ENCODE measurements at places on chromosomes 13 and 19. TPM values are rescaled to one million over a fixed set of nuclear protein-coding genes. Genes with fewer than 3 reads are reported as not detected.

- no peak for ATAC-seq
Observed at GRCh38 chr13:29946093-29946492, 95.7 kb upstream of the UBL3 start.

GRCh38 chr19:15471639-15472101 is 7.3 kb upstream of the RASAL3 start:
- no peak for ATAC-seq

POU2F2 gene
- 1.00 TPM for total RNA-seq

RUBCNL gene
- 0.44 TPM for total RNA-seq

- ATAC-seq, result no peak
Observed at GRCh38 chr19:15374796-15375440, 4.7 kb downstream of the AKAP8 start.

IL11 gene
- 0.24 TPM for total RNA-seq

DNA sequence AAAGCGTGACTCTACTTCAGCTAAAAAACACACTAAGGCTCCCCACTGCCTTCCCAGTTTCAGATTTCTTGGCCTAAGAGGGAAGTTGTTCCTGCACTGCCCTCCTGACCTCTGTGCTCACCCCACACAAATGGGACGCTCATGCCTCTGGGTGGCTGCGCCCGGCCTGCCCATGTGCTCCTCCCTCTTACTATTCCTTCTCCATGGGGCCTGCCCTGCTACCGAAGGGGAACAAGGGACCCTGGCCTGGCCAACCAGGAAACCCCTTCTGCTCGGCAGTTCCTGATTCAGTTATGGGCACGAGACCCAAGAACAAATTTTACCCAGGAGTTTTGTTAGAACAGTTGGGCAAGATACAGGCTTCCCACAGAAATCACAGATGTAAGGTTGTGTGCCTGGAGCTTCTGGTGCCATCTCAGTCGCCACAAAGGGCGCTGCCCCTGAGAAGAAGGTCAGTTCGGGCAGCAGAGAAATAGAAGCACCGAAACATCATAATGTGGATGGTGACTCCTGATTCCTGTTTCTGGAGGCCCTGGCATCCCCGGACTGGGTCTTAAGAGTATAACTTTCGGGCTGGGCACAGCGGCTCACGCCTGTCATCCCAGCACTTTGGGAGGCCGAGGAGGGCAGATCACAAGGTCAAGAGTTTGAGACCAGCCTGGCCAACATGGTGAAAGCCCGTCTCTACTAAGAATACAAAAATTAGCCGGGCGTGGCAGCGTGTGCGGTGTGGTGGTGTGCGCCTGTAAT is 5.4 kb upstream of the PLPP2 start:
- no peak for ATAC-seq

DNA sequence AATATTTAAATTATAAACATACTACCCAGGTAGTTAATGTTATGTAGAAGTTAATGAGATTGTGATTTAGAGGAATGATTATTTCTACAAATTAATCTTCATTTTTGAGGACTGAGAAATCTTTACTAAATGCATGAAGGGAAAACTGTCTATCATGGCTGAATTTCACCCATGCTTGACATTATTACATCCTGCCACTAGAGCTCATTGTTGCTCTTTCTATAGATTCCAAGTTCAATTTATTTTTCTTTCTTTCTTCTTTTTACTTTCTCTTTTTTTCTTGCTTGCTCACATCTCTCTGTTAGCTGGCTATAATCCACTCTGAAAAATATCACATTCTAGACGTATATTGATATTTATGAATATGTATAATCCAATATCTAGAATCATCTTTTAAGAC is 505.0 kb upstream of the KLHL1 start:
- ATAC-seq, result no peak

DNA sequence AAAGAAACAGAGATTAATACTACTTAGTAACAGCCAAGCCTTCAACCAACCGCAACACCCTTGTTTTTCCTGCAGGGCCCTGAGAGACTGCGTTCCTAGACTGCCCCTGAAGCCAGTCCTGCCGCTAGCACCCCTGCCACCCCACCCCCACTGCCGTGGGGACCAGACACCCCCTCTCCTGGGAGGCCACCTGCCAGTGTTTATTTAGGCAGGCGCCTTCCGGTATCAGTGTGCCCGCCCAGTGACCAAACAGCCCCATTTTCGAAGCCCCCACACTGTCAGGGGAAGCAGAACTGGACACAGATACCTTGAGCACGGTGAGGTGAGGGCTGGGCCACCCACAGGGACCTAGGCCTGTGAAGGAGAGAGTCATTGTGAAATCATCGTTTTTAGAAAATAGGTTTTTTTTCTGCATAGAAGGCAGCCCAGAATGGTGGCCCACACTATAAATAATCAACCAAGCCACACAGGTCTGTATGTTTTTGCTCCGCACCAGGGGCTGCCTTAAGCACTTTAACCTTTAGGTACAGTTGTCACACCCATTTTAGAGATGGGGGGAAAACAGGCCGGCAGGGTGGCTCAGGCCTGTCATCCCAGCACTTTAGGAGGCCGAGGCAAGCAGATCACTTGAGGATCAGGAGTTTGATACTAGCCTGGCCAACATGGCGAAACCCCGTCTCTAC is 3.5 kb upstream of the TLE5 start:
- no peak for ATAC-seq

GRCh38 chr19:5480427-5480836 is 25.2 kb downstream of the ZNRF4 start:
- peak; percentile 21 for ATAC-seq

DNA sequence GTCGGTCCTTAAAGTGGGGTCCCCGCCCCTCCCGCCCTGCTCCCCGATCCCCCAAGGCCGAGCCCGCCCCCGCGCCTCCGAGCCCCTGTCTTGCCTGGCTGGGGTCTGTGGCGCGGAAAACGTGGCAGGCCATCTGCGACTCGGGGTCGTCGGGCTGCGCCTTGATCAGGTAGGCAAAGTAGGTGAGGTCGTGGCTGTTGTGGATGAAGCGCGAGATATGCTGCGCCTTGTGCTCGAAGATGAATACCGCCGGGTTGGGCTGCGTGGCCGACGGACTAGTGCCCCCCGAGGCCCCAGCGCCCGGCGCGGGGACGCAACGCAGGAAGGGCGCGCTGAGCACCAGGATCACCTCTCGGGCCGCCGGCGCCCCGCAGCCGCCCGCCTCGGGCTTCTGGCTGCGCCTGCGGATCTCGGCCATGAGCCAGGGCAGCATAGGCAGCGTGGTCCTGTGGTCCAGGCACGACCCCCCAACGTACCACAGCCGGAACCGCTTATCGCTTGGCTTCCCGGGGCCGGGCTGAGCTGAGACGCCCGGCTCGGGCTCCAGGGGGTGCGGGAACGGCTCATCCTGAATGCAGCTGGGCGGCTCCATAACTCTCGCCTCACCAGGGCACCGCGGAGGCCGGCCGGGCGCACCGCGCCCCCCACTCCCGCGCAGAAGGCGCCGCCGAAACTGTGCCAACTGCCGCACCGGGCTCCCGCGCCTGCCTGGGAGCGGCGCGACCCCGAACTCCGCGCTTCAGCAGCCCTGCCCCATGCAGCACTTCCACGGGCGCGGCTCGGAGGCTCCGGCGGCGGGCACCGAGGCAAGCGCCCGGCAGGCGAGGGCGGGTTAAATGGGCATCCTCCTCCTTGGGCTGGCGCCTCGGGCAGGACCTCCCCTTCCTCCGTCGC is 546 bp downstream of the TBC1D4 start:
- ATAC-seq, result peak; percentile 44

- no peak for ATAC-seq
Observed at GRCh38 chr13:51551416-51551815, 32.8 kb upstream of the WDFY2 start.

- ATAC-seq, result no peak
Observed at GRCh38 chr13:95237310-95237870, 63.9 kb downstream of the ABCC4 start.

KLF16 gene
- 23.4 TPM for total RNA-seq

- ATAC-seq, result no peak
Observed at GRCh38 chr13:112806739-112807652, 117.2 kb downstream of the ATP11A start.

SLC25A41 gene
- total RNA-seq, result 0.36 TPM

GRCh38 chr19:768424-768823 is 17.5 kb downstream of the MISP start:
- no peak for ATAC-seq

GRCh38 chr13:42893214-42893671 is 98.8 kb downstream of the EPSTI1 start:
- ATAC-seq, result peak; percentile 52

DNA sequence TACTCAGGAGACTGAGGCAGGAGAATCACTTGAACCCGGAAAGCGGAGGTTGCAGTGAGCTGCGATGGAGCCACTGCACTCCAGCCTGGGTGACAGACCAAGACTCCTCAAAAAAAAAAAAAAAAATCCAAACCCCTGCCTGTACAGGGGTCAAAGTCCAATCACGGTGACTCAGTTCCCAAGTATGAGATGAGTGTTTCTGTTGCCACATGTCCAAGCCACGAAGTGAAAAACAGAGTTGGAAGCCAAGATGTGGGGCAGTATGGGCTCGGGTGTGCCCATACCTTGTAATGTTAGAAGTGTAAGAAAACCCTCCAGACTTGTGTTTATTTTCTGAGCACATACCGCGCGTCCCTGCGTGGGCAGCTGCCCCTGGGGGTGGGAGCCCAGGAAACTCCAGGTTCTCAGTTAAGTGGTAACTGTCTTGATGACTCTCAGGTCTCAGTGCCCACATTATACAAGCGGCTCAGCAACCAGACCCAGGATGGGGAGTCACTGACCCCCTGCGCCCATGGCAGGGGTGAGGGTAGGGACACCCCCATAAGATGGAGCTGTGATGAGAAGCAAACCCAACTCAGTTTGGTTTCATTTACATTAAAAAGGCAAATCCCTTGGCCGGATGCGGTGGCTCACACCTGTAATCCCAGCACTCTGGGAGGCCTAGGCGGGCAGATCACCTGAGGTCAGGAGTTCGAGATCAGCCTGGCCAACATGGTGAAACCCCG is 1.2 kb upstream of the GPX4 start:
- ATAC-seq, result peak; percentile 20

ZNF470 gene
- total RNA-seq, result 2.4 TPM

- peak; percentile 86 for ATAC-seq
Observed at GRCh38 chr19:9914315-9915207, 21.8 kb downstream of the OLFM2 start.

ZNF415 gene
- 0.28 TPM for total RNA-seq

- peak; percentile 38 for ATAC-seq
Observed at GRCh38 chr19:2983351-2984214, 6.2 kb downstream of the TLE6 start.

PPP1R12C gene
- 33.3 TPM for total RNA-seq

GRCh38 chr13:77544758-77545338 is 9.3 kb downstream of the SCEL start:
- no peak for ATAC-seq

RNF225 gene
- total RNA-seq, result 14.7 TPM

- no peak for ATAC-seq
Observed at GRCh38 chr13:108828086-108828815, 198.8 kb downstream of the MYO16 start.

- ATAC-seq, result no peak
Observed at GRCh38 chr13:108549934-108550333, 79.5 kb upstream of the MYO16 start.

CGB2 gene
- total RNA-seq, result not detected

DNA sequence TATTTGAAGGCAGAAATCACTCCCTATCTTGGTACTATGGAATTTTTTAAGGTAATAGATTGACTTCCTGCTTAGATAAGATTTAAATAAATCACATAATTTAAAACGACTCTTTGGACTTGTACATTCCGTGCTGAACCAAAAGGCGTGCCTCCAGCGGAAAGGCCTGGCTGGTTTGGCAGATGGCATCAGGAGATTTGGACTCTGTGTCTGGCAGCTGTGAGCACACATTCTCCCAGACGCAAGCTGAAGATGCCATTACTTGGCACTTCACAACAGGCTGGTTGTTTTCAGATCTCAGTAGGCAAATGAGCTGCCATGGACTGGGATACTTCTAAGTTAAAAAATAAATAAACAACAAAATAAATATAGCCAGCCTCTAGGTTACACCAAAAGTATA is 104.5 kb upstream of the SLC15A1 start:
- ATAC-seq, result peak; percentile 41

DNA sequence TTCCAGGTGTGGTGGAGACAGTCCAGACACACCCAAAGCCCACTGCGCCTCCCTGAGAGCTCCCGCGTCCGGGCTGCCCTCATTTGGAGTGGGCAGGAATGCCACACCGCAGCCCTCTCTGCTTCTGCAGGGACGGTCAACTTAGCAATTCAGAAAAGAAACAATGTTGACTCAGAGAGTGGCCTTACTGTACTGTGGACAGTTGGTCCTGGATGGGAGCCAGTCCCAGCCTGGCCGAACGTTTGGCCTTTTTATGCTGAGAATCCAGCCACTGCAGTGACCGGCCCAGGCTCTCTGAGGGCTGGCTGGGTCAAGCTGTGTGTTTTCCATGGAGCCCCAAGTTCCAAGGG is 7.2 kb downstream of the GAS6 start:
- ATAC-seq, result no peak

DNA sequence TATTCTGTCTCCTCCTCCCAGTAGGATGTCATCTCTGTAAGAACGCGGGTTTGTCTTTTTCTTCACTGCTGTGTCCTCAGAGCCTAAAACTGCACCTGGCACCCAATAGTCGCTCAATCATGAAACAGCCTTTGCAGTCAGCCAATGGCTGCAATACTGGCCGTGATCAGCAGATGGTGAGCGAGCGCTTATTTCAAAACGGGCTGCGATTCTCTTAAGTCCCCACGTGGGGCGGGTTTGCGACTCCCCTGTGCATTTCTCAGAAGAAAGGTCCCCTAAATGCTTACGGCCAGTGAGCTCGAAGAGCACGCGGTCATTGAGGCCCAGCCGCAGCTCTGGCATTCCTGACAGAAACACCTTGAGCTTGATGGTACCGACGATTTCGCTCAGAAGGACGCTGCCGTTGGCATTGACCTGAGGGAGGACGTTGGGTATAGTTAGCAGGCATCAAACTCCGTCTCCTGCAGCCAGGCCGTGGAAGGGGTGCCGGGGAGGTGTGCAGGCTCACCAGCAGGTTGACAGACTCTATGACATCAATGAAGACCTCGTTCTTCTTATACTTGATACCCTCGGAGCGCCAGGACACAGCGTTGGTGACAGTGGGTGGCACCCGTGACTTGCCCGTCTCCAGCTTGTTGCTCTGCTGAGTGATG is 6.0 kb downstream of the AP1M2 start:
- peak; percentile 90 for ATAC-seq

GRCh38 chr13:67318398-67318797 is 88.3 kb upstream of the PCDH9 start:
- no peak for ATAC-seq

TEX26 gene
- not detected for total RNA-seq

GRCh38 chr19:15893477-15893876 is 4.4 kb downstream of the CYP4F2 start:
- ATAC-seq, result no peak

ZNF681 gene
- 1.5 TPM for total RNA-seq

DNA sequence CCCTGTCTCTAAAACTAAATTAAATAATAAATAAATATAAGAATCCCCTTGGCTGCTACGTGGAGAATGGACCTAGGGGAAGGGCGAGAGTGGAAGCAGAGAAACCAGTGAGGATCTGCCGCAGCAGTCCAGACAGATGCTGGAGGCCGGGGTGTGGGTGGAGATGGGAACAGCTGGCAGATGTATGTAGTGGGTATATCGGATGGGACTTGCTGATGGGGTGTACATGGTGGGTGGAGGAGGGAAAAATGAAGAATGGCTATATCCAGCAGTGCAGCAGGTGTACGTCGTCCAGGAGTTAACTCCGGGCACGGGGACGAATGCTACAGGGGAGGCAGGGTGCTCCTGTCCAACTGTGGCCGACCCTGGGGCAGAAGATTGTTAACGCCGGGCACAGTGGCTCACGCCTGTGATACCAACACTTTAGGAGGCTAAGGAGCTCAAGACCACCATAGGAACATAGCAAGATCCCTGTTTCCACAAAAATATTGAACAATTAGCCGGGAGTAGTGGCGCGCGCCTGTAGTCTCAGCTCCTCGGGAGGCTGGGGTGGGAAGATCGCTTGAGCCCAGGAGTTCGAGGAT is 654 bp downstream of the CEP89 start:
- no peak for ATAC-seq
